ENCODE measurements at places on chromosomes 7 and 10.
A peak's percentile ranks its signal among the peaks of the same experiment; 100 is the strongest.

GRCh38 chr7:88040694-88041093 lies 106.6 kb downstream of the ADAM22 start:
- no peak for DNase-seq

- DNase-seq = peak; percentile 46
These were observed 58.0 kb downstream of the GNAT3 start for GRCh38 chr7:80453699-80454340.

DNA sequence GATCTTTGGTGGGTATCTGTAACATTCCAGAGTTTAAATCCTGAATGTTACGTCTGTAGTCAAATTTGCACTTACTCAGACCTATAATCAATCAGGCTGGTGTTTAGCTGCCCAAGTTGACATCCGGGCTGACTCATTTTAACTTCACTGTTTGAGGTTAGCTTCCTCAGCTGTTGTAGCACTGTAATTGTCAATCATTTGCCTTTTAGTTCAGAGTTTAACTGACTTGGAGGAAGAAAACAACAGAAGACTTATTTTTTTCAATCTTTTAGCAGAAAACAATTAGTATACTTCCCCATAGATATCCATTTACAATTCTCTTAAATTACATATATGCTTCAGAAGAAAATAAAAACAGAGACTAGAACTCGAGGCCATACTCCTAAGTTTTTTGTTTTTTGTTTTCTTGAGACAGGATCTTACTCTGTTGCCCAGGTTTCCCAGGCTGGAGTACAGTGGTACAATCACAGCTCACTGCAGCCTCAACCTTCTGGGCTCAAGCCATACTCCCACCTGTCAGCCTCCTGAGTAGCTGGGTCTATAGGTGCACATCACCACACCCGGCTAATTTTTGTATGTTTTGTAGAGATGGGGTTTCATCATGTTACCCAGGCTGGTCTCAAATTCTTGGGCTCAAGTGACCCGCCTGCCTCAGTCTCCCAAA lies 38.5 kb upstream of the LRRC17 start:
- DNase-seq = peak; percentile 75

DNA sequence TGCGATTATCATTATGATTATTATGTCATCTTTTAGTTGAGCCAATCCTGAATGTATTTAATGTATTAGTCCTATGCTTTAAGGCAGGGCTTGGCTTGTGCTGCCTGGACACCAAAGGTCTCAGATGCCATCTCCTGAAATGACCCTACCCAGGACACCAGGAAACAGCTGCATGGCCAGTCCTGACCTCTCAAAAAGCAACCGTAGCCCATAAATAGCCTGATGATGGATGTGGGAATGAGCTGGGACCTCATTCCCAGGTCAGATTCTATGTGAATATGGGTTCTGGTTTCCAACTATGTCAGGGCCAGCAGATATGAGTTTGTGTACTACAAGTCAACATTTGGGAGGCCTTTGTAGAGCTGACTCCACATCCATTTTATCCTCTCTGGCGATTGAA lies 438.4 kb downstream of the NRG3 start:
- DNase-seq = no peak

DNA sequence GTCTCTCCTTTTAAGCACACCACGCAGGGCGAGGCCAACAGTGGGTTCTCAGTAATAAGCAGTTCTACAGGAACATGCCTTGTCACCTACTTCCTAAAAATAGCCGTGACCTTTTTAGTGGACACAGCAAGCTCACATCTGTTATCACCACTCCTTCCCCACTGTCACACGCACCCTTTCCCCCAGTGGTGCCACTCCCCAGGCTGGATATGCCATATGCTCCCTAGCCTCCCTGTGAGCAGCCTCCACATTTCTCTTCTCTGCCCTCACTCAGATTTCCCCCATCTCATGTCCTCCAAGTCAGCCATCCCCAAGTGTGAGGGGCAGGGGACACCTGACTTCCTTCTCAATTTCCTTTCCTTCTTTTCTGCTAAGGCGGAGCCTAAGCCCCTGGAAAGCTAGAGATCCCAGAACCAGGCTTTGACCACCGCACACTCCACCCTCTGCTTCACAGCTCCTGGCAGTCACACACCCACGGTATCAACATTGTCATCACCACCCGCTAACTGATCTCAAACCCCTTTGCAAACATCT lies 3.7 kb downstream of the ANXA11 start:
- DNase-seq = no peak

- DNase-seq = no peak
These were observed 224.8 kb downstream of the FGFR2 start for GRCh38 chr10:121373411-121373810.

- no peak for DNase-seq
These were observed 144.3 kb upstream of the INHBA start for GRCh38 chr7:41847151-41847550.

DNA sequence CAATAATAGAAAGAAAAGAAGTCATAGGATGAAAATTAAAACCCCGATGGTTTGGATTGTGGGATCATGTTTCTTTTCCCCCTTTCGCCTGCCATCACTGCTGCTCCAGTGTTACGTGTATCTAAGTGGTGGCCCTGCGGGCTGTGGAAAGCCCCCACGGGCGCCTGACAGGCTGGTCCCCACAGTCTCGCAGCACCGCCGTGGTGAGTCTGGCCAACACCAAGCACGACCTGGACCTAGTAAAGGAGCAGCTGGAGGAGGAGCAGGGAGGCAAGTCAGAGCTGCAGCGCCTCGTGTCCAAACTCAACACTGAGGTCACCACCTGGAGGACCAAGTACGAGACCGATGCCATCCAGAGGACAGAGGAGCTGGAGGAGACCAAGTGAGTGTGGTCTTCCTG lies 19.5 kb downstream of the MYH16 start:
- DNase-seq = no peak

- no peak for DNase-seq
These were observed 623 bp downstream of the HOXA4 start for GRCh38 chr7:27129729-27130539.

- no peak for DNase-seq
These were observed 122.3 kb downstream of the CCDC71L start for GRCh38 chr7:106538638-106539037.

DNA sequence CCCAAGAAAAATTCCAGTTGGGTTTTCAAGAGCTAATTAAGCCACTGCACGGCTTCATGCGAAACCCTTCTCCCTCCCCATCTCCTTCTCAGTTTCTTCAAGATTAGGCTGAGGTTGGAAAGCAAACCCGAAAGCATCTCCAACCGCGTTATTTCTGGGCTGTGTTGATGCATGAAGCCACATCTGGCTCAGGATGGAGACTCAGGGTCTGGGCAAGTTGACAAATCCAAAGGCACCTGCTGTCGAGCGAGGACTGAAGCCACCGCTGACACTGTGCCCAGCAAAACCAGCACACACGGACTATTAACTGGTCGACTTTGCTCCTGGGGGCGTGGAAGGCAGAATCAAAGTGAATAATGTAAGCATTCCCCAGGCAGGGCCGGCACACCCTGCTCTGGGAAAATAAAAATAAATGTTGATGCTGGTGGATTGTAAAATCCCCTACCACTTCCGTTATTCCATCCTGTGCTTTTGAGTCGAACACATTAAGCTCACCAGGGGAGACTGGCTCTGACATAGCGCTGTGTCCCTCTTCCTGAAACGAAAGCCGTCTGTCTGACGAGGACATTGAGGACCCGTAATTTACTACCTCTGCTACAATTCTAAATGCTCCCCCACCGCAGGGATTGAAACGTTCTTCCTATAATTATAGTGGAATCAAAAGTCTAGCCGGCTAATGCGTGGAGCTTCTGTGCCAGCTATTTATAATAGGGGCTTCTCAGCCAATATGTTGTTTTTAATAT lies 269.8 kb downstream of the ADARB2 start:
- DNase-seq = no peak

DNA sequence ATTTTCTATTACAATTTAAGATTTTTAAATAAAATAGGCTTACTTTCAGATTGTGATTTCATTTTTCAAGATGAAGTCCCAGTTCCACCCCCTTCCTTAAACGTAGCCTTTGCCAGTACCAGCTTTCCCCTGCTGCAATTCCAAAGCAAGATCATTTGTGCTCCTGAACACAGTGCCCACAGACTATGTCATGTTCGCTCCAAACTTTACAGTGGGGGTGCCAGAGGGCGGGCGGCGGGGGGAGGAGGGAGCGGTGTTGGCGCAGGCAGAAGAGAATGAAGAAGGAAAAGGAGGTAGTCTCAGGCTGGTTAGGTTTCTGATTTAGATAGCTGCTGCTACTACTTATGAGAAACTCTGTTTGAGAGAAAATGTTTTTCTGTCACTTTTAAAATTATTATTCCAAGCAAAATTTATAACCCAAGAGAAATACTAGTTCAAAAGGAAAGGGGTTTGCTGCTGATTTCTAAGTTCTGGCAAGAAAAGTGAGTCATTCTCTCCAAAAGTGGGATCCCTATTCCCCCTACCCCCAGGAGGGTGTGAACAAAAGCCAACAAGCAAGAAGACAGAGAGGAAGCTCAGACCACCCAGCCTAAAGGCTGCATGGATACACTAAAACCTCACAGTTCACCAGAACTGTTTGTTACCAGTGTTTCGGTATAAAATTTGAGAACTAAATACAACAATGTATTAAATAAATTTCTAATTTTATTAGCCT lies 109.6 kb downstream of the SRPK2 start:
- DNase-seq = no peak

DNA sequence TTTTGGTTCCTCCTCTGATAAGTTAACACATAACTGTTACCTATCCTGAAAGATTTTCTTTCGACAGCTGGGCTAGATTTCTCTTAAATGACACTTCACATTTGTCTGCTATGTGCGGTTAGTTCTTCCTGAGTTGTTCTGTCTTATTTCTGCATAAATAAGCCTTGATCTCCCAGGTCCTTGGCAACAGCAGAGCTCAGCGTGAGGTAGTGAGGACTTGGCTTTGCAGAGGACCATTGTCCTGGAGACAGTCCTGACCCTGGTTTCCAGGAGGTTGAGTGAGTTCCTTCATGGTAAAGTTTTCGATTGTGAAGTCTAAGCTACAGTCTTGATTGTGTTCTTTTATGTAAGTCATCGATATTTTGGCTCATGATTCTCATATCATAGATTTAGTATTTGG lies 23.7 kb downstream of the SND1 start:
- DNase-seq = no peak

DNA sequence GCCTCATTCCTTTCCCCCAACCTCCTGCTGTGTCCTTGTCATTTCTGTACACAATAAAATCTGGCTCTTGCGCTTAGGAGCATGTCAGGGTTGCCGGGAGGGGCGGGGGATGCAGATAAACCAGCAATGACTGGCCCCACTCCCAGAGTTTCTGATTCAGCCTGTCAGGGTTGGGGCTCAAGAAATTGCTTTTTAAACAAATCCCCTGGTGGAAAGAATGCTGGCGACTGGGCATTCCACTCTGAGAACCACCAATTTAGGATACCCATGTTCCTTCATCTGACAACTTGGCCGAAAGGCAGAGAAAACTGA lies 376.4 kb downstream of the TCERG1L start:
- DNase-seq = no peak

DNA sequence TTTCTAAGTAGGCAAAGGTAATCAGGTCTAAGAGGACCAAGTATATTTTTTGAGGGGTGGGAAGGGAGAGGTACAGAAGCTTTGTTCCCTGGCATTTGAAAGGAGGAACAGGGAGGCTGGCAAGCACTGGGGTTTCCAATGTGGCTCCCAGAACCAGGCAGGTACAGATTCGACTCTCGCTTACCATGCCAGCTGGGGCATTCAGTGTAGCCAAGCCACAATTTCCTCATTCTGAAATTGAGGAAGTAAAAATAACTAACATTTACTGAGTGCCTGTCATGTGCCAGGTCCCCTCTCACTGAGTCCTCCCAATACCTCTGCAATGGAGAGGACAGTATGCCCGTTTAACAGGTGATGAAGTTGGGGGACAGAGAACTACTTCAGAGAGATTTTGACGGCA lies 45.9 kb upstream of the BET1 start:
- no peak for DNase-seq

GRCh38 chr10:88903715-88904114 lies 23.7 kb downstream of the STAMBPL1 start:
- no peak for DNase-seq

DNA sequence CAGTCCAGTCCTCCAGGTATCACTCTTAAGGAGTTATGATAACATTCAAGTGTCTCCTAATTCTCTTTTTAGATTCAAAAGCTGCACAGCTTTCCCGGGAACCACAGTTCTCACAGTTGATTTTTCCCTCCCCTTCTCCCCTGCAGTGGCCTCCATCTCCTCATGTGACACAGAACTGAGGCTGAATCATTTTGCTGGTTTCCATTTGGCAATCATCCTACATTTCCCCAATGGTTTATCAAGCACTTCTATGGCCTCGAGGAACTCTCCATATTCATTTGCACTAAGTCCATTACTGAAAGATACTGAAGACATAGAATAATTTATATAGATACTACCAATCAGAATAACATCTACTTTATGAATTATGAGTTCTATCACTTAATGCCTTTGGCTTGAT lies 484.9 kb downstream of the GPAM start:
- no peak for DNase-seq

DNA sequence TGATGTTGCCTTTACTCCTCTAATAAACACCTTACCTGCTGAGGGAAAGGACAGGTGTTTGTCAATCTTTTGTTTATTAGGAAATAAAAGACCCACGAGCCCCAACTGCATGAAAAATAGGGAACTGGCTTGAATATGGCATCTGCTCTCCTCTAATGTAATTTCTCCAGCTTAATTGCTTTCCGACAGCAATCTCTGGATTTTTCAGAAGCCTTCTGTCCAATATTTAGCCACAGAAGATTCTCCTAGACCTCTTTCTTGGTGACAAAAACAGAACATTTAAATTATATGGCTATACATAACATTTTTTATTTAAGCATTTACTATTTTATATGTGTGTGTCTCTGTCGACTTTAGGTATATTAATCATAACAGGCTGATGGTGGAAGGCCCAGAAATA lies 317.4 kb upstream of the ADARB2 start:
- no peak for DNase-seq

GRCh38 chr10:102632394-102633111 lies 11.7 kb upstream of the TRIM8 start:
- DNase-seq = peak; percentile 55

GRCh38 chr7:3482147-3482921 lies 181.3 kb downstream of the SDK1 start:
- peak; percentile 50 for DNase-seq

DNA sequence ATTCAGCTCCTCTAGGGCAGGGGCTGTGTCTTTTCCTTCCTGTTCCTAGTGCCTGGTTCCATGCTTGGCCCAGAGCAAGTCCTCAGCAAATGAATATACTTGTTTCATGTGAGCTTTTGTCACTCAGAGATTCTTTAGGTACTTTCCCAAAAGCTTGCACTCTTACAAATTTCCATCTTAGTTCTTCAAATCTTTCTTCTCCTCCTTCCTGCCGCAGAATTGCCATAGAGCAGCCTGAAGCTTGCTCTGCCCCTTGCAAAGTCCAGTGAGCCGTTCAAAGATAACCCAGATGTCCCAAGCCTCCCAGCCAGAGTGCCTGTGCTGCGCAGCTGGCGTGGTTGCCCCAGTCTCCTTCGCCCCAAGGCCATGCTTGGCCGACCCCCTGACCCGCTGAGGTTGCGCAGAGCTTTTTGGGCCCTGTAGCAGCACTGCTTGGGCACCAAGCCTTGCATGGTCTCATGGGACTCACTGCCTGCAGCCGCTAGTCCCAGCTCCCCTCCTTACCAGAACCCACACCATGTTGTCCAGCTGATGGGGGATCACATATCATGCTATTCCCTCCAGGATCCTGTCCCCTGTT lies 20.7 kb downstream of the CHST3 start:
- no peak for DNase-seq
